ENCODE measurements at places on chromosomes 13 and 19.

DNA sequence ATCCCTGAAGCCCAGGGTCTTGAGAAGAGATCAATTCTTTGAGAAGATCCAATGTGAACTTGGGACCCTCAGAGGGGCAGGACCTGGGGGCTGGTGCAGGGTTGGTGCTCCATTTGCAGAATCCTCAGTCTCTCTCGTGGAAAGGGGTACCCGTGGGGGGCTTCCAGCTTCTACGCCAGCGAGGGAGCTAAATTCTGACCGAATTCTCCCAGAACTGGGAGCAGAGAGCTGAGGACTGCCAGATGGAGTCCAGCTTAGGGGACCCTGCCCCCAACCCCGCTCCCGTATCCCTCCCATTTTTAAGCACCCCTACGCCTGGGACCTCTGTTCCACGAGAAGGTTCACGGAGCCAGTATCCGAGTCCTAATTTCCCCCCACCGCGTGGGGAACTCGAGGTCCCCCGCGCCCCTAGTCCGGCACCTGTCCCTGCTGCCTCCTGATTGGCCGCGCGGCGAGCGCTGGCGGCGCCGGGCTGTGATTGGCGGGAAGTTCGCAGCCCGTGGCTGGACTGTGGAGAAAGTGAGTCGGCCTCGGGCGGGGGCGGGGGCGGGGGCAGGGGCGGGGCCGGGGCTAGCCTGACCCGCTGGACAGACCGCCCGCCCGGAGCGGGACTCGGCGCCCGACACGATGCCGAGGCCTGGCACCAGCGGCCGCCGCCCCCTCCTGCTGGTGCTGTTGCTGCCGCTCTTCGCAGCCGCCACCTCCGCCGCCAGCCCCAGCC lies 4.4 kb upstream of the LTBP4 start:
- DNase-seq = no peak

GRCh38 chr19:14758816-14759215 lies 19.5 kb downstream of the ADGRE2 start:
- no peak for DNase-seq

GRCh38 chr13:44317752-44318151 lies 55.9 kb upstream of the SERP2 start:
- DNase-seq = no peak

DNA sequence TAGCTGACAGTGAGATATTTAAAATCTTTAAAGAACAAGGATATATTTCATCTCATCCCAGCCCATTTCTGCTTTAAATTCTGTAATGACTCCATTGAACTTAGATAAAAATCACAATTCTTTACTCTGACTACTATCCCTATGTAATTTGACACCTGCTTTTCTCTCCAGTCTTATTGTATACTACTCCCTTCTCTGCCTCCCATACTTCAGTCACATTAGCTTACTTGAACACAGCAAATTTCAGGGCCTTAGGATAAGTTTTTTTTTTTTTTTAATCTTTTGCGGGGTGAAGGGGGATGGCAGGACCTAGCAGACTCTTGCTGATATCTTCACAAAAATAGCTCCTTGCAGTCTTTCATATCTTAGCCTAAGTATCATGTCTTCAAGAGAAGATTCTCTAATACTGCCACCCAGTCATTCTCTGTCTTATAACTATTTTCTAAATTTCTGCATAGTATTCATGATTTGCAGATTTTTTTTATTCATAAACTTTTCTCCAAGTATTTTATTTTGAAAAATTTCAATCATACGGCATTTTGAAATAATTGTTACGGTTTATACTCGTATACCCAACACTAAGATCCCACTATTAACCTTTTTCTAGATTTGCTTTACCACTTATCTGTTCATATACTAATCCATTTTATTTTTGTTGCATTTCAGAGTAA lies 151.4 kb downstream of the PCCA start:
- no peak for DNase-seq

- no peak for DNase-seq
Observed at GRCh38 chr13:83980331-83980730, 98.1 kb upstream of the SLITRK1 start.

- DNase-seq = no peak
Observed at GRCh38 chr13:38045278-38046048, 175.9 kb upstream of the TRPC4 start.

- DNase-seq = no peak
Observed at GRCh38 chr13:34805347-34805746, 136.7 kb upstream of the NBEA start.
